ENCODE measurements at places on chromosomes 3 and 15.

DNA sequence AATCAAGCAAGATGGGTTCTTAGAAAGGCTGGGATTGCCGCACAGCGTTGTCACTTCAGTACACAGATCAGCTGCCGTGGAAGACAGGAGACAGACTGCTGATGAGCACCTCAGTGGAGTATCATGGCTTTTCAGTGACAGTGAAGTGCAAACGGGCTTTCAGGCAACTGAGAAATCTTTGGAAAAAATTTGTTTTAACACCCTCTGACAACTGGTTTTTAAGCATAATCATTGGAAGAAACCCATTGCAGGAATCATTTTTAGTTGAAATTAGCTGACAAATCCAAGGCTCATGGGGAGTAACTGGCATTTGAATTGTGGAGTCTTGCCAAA, 418.8 kb downstream of the OTOL1 start:
- DNase-seq, result no peak

GRCh38 chr3:474828-475227, 278.3 kb downstream of the CHL1 start:
- DNase-seq, result no peak

DNA sequence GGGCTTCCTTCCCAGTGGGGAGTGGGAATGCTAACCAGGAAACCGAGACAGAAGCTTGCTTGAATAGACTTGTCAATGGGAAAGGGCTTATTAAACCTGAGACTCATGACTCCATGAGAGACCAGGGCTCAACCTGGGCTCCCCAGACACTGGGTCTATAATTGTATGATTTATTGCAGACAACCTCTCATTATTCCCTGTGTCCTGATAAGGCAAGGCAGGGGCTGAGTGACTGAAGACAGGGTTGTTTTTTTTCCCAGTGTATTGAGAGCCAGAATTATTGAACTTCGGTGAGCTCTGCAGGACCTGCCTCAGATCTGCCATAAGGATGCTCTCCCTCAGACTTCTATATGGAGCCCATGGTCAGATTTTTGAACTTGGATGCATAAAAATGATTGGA, 79.5 kb upstream of the KLHL25 start:
- no peak for DNase-seq

GRCh38 chr3:101928890-101929289, 79.6 kb downstream of the NFKBIZ start:
- no peak for DNase-seq

- DNase-seq, result no peak
These were observed 61.7 kb downstream of the FSIP1 start for GRCh38 chr15:39720621-39721611.

DNA sequence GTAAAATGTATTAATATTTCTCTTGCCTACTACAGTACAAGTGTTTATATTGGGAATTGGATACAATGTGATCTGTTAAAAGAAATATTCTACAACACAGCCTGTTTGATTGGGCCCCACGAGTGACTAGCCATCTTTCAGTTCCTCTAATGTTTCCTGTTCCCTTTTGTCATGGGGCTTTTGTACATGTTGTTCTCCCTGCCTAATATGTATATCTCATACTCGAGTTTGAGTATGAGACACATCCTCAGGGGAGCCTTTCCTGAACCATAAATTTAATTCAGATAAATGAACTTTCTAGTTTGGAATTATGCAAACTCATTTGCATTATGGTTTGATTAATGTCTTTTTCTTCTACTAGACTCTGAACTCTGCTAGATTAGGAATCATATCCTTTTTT, 65.5 kb downstream of the MEF2A start:
- DNase-seq, result no peak

GRCh38 chr3:87358066-87358465, 81.7 kb upstream of the POU1F1 start:
- no peak for DNase-seq

DNA sequence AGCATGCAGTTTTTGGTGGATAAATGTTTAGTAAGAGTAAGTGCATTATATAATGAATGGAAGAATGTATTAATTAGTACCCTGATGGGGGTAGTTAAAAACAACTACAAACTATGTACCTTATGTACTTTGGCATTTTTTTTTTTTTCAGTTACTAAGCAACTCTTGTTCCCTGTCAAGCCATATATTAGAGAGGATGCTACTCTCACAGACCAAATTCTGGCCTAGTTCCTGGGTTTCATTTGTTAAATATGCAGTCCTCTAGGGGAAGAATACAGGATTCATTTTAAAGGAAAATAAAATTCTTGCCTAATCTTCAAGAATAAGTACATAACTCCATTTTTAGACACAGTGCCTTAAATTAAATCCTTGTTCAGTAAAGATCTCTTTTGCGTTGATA, 16.9 kb downstream of the FAM98B start:
- DNase-seq, result no peak

DNA sequence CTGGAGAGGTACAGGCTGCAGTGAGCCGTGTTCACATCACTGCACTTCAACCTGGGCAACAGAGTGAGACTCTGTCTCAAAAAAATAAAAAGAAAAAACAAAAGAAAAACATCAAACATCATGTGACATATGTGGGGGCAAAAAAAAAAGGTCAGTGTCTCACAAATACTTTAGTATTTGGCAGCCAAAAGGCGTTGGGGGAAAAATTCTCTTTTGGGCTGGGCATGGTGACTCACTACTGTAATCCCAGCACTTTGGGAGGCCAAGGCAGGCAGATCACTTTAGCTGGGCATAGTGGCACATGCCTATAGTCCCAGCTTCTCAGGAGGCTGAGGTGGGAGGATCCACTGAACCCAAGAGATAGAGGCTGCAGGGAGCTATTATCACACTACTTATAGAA, 47.6 kb downstream of the TMCC1 start:
- DNase-seq, result no peak

- DNase-seq, result no peak
These were observed 1.0 kb downstream of the DTWD1 start for GRCh38 chr15:49621887-49622286.

- DNase-seq, result no peak
These were observed 1.9 kb downstream of the SPINT1 start for GRCh38 chr15:40845511-40846284.

- peak; percentile 54 for DNase-seq
These were observed 85.0 kb downstream of the RAB11A start for GRCh38 chr15:65954289-65954741.

GRCh38 chr15:78791357-78791756, 19.9 kb downstream of the ADAMTS7 start:
- no peak for DNase-seq

GRCh38 chr3:52801839-52802238, 7.2 kb downstream of the ITIH3 start:
- no peak for DNase-seq

GRCh38 chr15:92365084-92365483, 28.6 kb upstream of the ST8SIA2 start:
- no peak for DNase-seq

- peak; percentile 71 for DNase-seq
These were observed at the start of gene GNB4 for GRCh38 chr3:179451265-179452175. TSS of gene GNB4 (minus strand) at chr3:179451470. CDS start at chr3:179426200, 25,270 bp downstream.

DNA sequence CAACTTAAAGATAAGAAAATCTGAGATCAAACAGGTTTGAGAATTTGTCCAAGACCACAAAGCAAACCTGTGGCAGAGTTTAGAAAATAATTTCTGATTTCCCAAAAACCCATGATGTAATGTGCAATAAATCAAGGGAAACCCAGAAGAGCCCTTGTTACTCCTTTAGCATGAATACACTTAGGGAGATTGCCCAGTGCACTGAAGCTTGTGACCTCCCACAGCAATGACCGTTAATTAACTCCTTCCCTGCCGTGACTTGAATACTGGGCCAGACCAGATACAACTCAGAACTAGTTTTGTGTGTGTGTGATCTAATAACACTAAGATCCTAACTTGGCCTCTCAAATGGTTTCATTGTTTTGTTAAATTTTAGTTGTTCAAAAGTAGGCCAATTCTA, 2.5 kb downstream of the PRKAR2A start:
- no peak for DNase-seq

DNA sequence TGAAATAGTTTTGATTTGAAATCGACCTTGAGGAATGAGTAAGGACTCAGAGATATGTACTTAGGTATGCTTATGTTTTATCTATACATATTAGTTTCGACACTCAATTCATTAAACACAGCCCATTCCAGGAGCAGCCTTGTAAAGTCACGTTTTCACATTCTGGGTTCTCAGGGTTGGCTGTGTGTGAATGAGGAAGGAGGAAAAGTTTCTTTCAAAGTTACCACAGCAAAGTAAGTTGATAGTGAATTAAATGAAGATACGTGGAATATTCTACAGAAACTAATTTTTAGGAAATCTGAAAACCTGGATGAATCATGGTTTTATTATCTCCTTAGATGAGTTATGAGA, 133.5 kb downstream of the C3orf38 start:
- DNase-seq, result no peak

- no peak for DNase-seq
These were observed 263.8 kb downstream of the SLCO3A1 start for GRCh38 chr15:92117261-92117731.

DNA sequence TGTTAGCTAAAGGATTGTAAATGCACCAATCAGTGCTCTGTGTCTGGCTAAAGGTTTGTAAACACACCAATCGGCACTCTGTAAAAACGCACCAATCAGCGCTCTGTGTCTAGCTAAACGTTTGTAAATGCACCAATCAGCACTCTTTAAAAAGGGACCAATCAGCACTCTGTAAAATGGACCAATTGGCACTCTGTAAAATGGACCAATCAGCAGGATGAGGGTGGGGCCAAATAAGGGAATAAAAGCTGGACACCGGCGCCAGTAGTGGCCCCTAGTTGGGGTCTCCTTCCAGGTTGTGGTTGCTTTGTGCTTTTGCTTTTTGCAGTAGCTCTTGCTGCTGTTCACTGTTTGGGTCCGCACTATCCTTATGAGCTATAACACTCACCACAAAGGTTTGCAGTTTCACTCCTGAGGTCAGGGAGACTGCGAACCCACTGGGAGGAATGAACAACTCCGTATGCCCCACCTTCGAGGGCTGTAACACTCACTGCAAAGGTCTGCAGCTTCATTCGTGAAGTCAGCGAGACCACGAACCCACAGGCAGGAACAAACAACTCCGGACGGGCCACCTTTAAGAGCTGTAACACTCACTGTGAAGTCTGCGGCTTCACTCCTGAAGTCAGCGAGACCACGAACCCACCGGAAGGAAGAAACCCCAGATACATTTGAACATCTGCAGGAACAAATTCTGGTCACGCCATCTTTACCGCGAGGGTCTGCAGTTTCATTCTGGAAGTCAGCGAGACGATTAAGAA, 1.1 kb upstream of the SUCLG2 start:
- no peak for DNase-seq

GRCh38 chr15:87939848-87940457, 316.6 kb downstream of the NTRK3 start:
- no peak for DNase-seq

DNA sequence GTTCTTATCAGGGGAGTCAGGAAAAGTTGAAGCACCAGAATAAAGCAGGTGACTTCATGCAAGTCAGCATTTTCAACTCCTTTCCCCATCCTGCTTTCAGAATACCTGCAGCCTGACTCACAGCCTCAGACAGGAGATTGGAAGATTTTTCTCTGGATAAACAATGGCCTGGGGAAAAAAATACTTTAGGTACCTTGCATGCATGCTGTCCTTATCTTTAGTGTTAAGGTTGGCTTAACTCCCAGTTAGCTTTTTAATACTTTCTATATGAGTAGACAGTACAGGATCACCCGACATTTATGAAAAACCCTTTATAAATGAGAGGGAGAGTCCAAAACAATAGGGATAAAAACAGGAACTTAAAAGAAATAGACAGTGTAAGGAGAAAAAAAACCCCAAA, 53.6 kb downstream of the PAK2 start:
- DNase-seq, result no peak

DNA sequence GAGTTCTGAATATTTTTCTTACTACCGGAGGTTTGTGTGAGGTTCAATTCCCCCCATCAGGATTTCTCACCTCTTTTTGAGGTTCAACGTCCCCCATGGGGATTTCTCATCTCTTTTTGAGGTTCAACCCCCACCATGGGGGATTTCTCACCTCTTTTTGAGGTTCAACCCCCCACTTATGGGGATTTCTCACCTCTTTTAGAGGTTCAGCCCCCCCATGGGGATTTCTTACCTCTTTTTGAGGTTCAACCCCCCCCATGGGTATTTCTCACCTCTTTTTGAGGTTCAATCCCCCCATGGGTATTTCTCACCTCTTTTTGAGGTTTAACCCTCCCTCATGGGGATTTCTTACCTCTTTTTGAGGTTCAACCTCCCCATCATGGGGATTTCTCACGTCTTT, 26.3 kb downstream of the NDUFB4 start:
- no peak for DNase-seq

DNA sequence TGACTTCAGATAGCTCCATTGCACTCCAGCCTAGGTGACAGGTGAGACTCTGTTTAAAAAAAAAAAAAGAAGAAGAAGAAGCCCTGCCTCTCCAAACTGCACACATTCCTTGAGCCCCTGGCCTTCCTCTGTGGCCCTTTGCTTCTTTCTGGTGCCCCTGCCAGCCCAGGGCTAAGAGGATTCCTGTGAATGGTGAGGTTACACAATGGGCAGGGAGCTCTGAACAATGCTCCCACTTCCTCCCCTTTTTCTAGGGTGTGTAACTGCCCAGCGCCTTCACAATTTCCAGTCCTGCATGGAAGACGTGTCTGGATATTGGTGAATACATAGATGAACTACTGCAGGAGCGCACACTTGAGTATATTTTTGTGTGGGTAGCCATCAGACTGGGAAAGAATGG, 3.6 kb upstream of the AMOTL2 start:
- DNase-seq, result no peak

- DNase-seq, result no peak
These were observed 69.8 kb downstream of the TNFAIP8L3 start for GRCh38 chr15:51024735-51025453.

DNA sequence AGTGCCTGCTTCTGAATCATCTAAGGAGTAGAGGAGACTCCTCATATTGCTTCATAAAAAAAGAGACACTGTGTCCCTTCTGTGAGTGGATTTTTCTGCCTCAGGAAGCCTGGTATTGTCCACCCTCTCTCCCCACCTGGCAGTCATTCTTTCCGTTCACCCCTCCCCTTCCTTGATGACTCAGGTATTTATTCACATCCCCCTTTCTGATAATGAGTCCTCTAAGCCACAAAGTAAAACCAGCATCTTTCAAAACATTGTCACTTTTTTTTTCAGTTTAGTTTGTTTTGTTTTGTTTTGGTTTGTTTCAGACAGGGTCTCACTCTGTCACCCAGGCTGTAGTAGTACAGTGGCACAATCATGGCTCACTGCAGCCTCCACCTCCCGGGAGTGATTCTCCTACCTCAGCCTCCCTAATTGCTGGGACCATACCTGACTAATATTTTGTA, 65.2 kb upstream of the UBE2E1 start:
- no peak for DNase-seq
